Stomach (tissue), 19 donors: ENCODE measurements at places on chromosomes 4 and X. TPM values are rescaled to one million over a fixed set of nuclear protein-coding genes. Genes with fewer than 3 reads are reported as not detected.
A peak's percentile ranks its signal among the peaks of the same experiment; 100 is the strongest.

HS3ST1 gene
- total RNA-seq = not detected

ARX gene
- not detected for total RNA-seq

AMELX gene
- total RNA-seq = not detected

SCML2 gene
- total RNA-seq = not detected

VBP1 gene
- 49.6 TPM for total RNA-seq

KLB gene
- total RNA-seq = 0.18 TPM

SRPK3 gene
- not detected for total RNA-seq

UGT2B7 gene
- total RNA-seq = not detected

CYBB gene
- total RNA-seq = 24.4 TPM

ZMAT1 gene
- 1.7 TPM for total RNA-seq

NDST3 gene
- total RNA-seq = not detected

GPR78 gene
- total RNA-seq = not detected

GRCh38 chrX:40996886-40997530 is 88.2 kb upstream of the USP9X start:
- H3K27ac ChIP-seq = no peak overlapping the region
- H3K4me1 ChIP-seq = no peaks in the 10 kb centered on the region
- H3K4me3 ChIP-seq = no peak overlapping the region
- DNase-seq = no peak

DNA sequence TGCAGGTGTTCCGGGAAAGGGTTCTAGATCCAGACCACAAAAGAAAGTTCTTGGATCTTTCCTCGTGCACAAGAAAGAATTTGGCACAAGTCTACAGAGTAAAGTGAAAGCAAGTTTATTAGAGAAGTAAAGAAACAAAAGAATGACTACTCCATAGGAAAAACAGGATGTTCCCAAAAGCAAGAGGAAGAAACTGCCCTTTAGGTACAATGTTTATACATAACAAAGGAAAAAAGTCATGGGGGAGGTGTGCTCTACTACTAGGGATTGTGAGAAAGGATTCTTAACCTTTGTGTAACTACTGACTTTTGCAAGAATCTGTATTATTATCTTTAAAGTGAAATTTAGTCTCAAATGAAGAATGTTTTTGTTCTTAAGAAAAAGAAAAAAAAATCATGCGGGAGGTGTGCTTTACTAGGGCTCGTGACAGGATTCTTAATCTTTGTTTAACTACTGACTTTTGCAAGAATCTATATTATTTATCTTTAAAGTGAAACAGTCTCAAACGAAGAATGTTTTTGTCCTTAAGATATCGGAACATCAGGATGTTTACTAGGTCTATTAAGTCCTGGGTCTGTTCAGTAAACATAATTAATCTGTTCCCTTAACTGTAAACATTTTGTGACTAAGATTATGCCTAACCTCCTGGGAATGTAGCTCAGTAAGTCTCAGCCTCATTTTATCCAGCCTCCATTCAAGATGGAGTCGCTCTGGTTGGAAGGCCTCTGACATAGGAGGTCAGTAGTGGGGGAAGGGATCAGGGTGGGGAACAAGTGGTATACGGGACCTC is 110.4 kb upstream of the BEND4 start:
- no peak overlapping the region for H3K4me3 ChIP-seq
- no peaks in the 10 kb centered on the region for H3K36me3 ChIP-seq
- no peaks in the 10 kb centered on the region for H3K4me1 ChIP-seq
- no peaks in the 10 kb centered on the region for H3K27me3 ChIP-seq

- no peak overlapping the region for H3K27ac ChIP-seq
- H3K4me1 ChIP-seq = no peaks in the 10 kb centered on the region
- DNase-seq = no peak
- H3K4me3 ChIP-seq = no peak overlapping the region
- peaks cover 89% of the 10 kb centered on the region for H3K36me3 ChIP-seq
These were observed 20.3 kb upstream of the HGFAC start for GRCh38 chr4:3421470-3421869.

DNA sequence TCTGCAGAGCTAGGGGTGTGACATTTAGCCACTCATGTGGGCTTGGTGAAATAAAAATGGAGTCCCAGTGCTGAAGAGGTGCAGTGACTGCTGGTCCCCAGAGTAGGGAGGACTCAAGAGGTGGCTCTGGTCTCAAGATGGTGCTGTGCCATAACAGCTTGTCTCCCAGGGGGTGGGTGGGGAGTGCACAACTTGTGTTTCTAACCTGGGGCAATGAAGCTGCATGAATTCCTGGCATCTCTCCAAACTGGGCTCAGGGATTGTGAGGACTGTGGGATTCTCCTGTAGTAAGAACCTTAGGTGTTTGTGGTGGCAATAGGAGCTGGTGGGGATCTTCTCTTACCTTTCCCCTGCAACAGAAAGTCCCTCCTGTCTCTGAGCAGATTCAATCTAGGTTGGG is 278.9 kb upstream of the SFRP2 start:
- H3K4me3 ChIP-seq = no peak overlapping the region
- no peaks in the 10 kb centered on the region for H3K4me1 ChIP-seq
- no peaks in the 10 kb centered on the region for H3K36me3 ChIP-seq
- no peaks in the 10 kb centered on the region for H3K27me3 ChIP-seq

DNA sequence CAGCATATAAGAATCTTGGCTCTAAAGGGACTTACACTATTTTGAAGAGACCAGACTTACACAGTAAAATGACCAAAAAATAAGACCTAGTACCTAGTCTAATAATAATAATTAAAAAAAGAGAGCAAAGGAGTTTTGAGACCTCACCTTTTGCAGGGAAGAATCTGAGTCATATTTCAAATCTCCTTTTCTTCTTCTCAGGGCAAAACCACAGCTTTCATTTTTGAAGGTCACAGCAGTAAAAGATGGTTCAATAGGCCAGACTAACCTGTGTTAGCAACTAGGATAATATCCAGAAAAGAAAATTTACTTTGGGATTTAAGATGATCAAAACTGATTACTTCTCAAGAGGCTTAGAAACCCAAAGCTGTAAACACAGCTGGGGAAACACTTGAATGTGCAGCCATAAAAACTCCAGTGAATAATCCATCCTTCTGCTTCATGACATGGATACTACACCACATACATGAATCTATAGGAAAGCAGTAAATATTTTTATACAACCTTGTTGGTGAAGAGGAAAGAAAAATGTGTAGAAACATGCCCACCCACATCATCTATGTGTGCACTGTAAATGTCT is 25.9 kb upstream of the LNX1 start:
- no peaks in the 10 kb centered on the region for H3K27me3 ChIP-seq
- no peak overlapping the region for H3K4me3 ChIP-seq
- no peaks in the 10 kb centered on the region for H3K4me1 ChIP-seq
- DNase-seq = no peak
- H3K36me3 ChIP-seq = no peaks in the 10 kb centered on the region

DNA sequence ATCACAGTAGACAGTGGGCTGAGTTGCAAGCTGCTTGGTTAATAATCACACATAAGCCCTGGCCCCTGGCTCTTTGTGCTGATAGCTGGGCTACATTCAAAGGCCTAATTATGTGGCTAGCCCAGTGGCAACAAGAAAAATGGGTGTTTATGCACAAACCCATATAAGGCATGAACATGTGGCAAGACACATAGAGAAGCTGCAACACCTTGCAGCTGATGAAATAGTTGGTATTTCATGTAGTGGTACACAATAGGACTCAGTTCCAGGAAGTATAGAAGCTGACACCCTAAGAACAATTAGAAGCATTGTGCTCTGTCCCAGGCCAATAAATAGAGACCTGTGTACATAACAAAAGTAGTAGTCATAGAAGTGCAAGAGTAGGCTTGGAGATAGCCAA is 14.6 kb upstream of the ZNF630 start:
- no peaks in the 10 kb centered on the region for H3K27me3 ChIP-seq
- H3K36me3 ChIP-seq = no peaks in the 10 kb centered on the region
- H3K4me1 ChIP-seq = no peaks in the 10 kb centered on the region
- peak; percentile 31 for DNase-seq
- no peak overlapping the region for H3K4me3 ChIP-seq
- no peak overlapping the region for H3K27ac ChIP-seq

- no peak overlapping the region for H3K27ac ChIP-seq
- H3K27me3 ChIP-seq = no peaks in the 10 kb centered on the region
- DNase-seq = no peak
- no peaks in the 10 kb centered on the region for H3K36me3 ChIP-seq
- no peak overlapping the region for H3K4me3 ChIP-seq
These were observed 92.2 kb upstream of the GPR34 start for GRCh38 chrX:41596596-41596995.

GRCh38 chrX:151505796-151506195 is 57.7 kb upstream of the PASD1 start:
- H3K4me1 ChIP-seq = no peaks in the 10 kb centered on the region
- DNase-seq = no peak
- H3K27me3 ChIP-seq = no peaks in the 10 kb centered on the region
- H3K27ac ChIP-seq = no peak overlapping the region
- no peaks in the 10 kb centered on the region for H3K36me3 ChIP-seq
- no peak overlapping the region for H3K4me3 ChIP-seq

GRCh38 chrX:155995321-155995875 is 2.1 kb upstream of the IL9R start:
- H3K4me3 ChIP-seq = no peak overlapping the region
- H3K4me1 ChIP-seq = no peaks in the 10 kb centered on the region
- H3K36me3 ChIP-seq = no peaks in the 10 kb centered on the region
- no peak overlapping the region for H3K27ac ChIP-seq

GRCh38 chr4:167049257-167049656 is 185.0 kb downstream of the SPOCK3 start:
- no peaks in the 10 kb centered on the region for H3K27me3 ChIP-seq
- no peak overlapping the region for H3K4me3 ChIP-seq
- no peaks in the 10 kb centered on the region for H3K4me1 ChIP-seq
- no peaks in the 10 kb centered on the region for H3K36me3 ChIP-seq

GRCh38 chrX:71997320-71997719 is 86.7 kb downstream of the NHSL2 start:
- H3K27me3 ChIP-seq = no peaks in the 10 kb centered on the region
- peaks cover 3% of the 10 kb centered on the region for H3K4me1 ChIP-seq
- no peak for DNase-seq
- H3K36me3 ChIP-seq = no peaks in the 10 kb centered on the region
- no peak overlapping the region for H3K27ac ChIP-seq

DNA sequence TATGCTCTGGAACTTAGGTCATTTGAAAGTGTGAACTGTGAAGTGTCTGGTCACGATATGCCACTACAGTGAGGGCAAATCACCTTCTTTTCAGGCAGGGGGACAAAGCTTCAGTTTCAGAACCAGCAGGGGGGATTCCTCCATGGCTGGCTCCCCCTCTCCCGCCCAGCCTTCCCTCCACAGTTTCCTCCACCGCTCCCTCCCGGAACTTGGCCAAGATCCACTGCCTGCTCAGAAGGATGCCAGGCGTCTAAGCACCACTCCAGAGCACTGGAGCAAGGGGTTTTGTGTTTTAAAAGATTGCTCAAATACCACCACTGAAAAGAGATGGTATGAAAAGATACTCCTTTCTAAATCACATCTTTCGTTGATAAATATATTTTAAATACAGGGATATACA is 126.9 kb downstream of the ELOVL6 start:
- no peak overlapping the region for H3K27ac ChIP-seq
- DNase-seq = peak; percentile 49
- H3K27me3 ChIP-seq = no peaks in the 10 kb centered on the region
- H3K36me3 ChIP-seq = no peaks in the 10 kb centered on the region
- peaks cover 23% of the 10 kb centered on the region for H3K4me1 ChIP-seq
- no peak overlapping the region for H3K4me3 ChIP-seq

GRCh38 chr4:75733369-75733768 is 9.0 kb downstream of the USO1 start:
- no peaks in the 10 kb centered on the region for H3K36me3 ChIP-seq
- H3K4me1 ChIP-seq = peaks cover 6% of the 10 kb centered on the region
- no peak for DNase-seq
- H3K27ac ChIP-seq = no peak overlapping the region
- no peak overlapping the region for H3K4me3 ChIP-seq
- no peaks in the 10 kb centered on the region for H3K27me3 ChIP-seq

- no peaks in the 10 kb centered on the region for H3K4me1 ChIP-seq
- no peak overlapping the region for H3K27ac ChIP-seq
- H3K36me3 ChIP-seq = no peaks in the 10 kb centered on the region
- DNase-seq = no peak
- H3K4me3 ChIP-seq = no peak overlapping the region
- H3K27me3 ChIP-seq = no peaks in the 10 kb centered on the region
These were observed 147.5 kb downstream of the STOX2 start for GRCh38 chr4:184052616-184053015.

- H3K27ac ChIP-seq = no peak overlapping the region
- no peaks in the 10 kb centered on the region for H3K36me3 ChIP-seq
- no peak overlapping the region for H3K4me3 ChIP-seq
- H3K27me3 ChIP-seq = no peaks in the 10 kb centered on the region
These were observed 232.2 kb upstream of the SLIT2 start for GRCh38 chr4:20019310-20020015.

- H3K36me3 ChIP-seq = peaks cover 10% of the 10 kb centered on the region
- no peaks in the 10 kb centered on the region for H3K27me3 ChIP-seq
- no peak for DNase-seq
- H3K4me3 ChIP-seq = no peak overlapping the region
These were observed 144.4 kb downstream of the AMMECR1 start for GRCh38 chrX:110173192-110174175.

GRCh38 chr4:129064717-129065116 is 28.6 kb downstream of the SCLT1 start:
- H3K27ac ChIP-seq = no peak overlapping the region
- DNase-seq = no peak

DNA sequence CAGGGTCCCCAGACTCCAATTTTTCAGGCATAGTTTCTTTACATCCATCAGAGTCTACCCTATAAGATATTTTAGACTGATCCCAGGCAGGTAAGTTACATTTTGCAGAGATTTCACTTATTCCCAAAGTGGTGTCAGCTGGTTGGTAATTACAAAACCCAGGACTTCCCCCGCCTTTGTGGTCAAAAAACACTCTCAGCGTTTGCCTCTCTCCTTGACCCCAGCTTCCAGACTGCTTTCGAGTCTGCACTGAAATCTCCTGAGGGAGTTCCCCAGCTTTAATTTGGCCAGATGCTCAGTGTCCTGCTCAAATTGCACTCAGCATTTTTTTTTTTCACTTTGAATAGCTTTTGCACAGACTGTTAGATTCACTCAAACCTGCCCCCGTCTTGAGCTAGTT is 11.2 kb upstream of the AMOT start:
- DNase-seq = no peak
- H3K27ac ChIP-seq = no peak overlapping the region
- H3K4me3 ChIP-seq = no peak overlapping the region
- H3K27me3 ChIP-seq = no peaks in the 10 kb centered on the region
- H3K36me3 ChIP-seq = no peaks in the 10 kb centered on the region
- peaks cover 7% of the 10 kb centered on the region for H3K4me1 ChIP-seq

DNA sequence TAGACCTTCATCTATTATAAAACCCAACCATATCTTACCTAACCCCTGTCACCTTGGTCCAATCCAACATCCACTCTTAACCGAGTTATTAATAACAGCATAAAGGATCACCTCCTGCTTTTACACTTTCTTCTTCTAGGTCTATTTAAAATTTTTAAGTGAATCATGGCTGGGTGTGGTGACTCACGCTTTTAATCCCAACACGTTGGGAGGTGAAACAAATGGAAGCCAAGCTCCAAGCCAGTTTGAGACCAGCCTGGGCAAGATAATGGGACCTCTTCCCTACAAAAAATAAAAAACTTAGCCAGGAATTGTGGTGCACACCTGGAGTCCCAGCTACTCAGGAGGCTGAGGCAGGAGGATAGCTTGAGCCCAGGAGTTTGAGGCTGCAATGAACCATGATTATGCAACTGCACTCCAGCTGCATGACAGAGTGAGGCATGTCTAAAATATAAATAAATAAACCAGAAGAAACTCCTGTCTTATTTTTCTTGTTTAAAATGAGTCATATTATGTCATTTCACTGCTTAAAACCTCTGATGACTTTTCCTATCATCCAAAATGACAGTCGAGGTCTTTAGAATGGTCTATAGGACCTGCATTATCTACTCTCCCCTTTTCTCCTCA is 188.4 kb downstream of the GASK1B start:
- H3K36me3 ChIP-seq = no peaks in the 10 kb centered on the region
- H3K27me3 ChIP-seq = no peaks in the 10 kb centered on the region
- H3K4me3 ChIP-seq = no peak overlapping the region
- DNase-seq = no peak
